ENCODE measurements at places on chromosomes 6 and 20.

DNA sequence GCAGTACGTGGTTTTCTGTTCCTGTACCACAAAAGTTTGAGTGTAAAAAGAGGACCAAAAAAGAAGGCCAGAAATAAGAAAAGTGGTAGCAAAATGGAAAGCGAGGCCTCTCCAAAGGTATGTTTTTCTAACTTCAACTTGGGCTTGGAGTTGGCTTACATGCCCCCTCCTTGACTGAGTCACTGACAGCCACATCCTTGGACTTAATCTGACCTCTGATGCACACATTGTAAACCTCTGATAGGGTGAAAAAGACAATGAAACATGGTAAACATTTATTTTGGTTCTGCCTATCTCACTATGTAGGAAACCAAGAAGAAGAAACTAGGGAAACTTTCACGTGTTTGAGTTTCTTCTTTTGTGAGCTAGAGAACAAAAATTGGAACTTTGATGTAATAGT lies 503.2 kb upstream of the ID4 start:
- no peak for DNase-seq

DNA sequence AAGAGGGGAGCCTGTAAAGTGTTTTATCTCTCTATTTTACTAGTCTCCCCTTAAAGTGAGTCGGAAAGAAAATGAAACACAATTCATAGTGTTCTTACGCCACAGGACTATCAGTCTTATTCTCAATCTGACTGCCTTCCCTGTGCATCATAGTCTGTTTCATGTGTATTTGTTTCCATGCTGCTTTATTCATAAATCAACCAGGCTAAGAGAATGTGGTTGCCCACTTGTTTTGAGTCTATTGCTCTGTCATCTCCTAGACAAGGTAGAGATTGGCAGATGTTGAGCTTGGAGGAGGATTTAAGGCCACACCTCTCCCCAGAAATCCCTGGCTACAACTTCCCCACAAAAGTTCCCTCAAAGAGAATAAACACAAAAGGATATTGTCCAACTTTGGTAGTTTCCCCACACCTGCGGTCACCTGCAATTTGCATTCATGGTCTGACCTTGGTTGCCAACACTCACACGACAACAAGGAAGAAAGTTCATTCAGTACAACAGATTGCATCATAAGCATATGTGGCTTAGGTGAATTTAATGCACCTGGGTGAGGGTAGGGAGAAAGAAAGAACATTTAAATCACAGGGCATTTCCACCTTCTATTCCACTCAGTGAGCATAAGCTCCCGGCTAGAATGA lies 167.1 kb upstream of the FBXL4 start:
- no peak for DNase-seq

- no peak for DNase-seq
Measured at GRCh38 chr6:85678026-85678601, 35.4 kb upstream of the SYNCRIP start.

DNA sequence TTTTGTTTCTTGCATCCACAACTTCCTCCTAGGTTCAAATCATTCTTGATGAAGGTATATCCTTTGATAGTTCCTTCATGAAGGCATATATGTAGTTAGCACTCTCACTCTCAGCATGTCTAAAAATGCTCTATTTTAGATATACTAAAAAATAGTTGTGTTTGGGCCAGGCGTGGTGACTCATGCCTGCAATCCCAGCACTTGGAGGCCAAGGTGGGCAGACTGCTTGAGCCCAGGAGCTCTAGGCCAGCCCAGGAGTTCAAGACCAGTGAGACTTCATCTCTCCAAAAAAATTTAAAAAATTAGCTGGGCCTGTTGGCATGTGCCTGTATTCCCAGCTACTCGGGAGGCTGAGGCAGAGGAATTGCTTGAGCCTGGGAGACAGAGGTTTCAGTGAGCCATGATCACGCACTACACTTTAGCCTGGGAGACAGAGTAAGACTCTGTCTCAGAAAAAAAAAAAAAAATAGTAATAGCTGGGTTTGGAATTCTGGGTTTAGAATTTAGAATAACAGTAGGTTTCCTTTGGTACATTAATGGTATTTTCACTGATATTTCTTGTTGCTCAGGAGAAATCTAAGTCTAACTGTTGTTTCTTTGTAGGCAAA lies 7.0 kb downstream of the SERAC1 start:
- DNase-seq, result no peak

- DNase-seq, result no peak
Measured at GRCh38 chr20:57210054-57210910, 56.2 kb downstream of the BMP7 start.

- DNase-seq, result no peak
Measured at GRCh38 chr6:131139599-131139998, 4.3 kb downstream of the AKAP7 start.

- no peak for DNase-seq
Measured at GRCh38 chr6:39144481-39145173, 29.6 kb upstream of the SAYSD1 start.

DNA sequence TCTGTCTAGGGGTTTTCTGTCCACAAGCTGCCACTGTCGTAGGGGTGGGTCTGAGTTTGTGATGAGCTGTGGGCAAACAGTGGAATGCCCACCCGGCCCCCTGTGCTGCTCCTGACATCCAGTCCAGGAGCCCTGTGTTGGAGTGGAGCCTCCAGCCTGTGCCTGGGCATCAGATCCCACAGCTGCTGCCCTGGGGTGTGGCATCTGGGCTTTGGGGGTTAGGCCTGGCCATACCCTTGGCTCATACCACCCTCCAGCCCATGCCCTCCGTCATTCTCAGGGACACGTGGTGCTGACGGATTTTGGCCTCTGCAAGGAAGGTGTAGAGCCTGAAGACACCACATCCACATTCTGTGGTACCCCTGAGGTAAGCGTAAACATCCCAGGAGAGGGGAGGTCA lies 12.9 kb downstream of the SGK2 start:
- DNase-seq, result no peak

DNA sequence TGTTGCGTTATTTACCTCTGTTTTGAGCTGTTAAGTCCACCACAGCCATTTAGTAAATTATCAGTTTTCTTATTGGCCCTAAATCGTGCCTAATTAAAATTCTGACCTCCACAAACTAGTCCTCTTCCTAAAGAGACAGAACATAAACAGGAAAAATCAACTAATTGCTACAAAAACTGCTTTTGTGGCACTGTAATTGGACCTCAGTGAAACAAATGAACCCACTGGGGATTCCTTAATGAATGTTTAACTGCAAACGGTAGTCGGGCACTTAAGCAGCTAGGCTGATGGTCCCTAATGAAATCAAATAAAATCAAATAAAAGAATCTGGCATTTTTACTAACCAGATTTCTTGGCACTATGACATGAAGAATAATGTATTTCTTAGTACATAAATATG lies 513.4 kb upstream of the SLC35B3 start:
- no peak for DNase-seq

DNA sequence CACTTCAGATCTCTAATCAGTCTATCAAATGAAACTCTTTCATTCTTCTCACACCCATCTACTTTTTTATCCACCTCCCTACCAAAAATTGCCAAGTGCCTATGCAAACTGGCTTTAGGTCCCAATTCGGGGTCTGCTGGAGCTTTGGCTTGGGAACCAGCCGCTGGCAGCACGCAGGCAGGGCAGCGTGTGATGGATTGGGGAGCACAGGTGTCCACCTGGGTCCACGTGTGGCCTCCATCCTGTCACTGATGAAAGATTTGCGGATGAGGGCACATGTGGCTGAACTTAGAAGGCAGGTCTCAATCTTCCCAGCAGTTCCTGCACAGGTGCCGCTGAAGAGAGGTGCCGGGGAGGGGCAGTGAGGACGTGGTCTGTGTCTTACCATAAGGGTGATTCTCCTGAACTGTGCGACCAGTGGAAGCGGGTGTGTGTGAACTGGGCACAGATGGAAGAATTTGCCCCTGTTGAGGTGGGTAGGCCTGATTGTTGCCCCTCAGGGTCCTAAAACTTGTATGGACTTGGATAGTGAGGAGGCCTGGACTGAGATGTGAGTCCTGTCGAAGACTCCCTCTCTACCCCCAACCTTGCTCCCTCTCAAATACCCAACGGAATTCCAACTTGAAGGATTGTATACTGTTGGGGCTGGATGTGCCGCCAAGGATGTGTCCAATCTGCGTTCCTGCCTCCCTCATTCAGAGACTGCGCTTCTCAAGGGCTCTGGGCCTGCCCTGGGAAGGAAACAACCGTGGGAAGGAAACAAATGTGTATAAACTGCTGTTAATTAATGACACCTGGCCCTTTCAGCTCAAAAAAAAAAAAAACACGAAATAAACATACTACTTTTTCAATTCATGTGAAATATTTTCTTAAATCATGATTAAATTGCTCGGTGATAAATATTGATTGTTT lies 18.4 kb upstream of the RAET1L start:
- DNase-seq, result no peak

DNA sequence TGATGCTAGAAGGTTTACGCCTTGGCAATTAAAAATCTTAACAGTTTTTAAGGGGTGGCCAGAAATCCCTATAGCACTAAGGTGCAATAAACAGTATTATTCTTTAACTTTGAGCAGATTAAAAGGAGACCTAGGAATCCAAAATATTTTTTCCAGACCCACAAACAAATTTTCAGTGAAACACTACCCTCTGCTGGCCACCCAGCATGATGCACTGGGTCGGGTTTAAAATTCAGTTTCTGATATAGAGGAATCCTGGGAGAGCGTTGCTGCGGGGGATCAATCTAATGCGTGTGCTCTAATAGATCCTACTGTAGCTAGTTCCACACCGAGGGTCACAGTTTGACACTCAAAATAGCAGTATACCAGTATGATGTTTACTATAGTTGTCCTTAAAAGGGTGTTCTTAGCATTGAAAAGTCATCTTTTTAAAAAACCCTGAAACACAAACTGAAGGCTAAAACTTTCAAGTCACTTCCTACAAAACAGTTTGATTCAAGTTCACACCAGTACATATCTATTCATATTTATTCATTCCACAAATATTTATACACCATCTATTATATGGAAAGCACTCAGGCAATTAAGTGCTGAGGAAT lies 10.2 kb downstream of the UBE3D start:
- no peak for DNase-seq

GRCh38 chr6:117502580-117502979 lies 20.1 kb downstream of the DCBLD1 start:
- DNase-seq, result no peak

- no peak for DNase-seq
Measured at GRCh38 chr6:113598786-113599185, 258.4 kb upstream of the MARCKS start.

DNA sequence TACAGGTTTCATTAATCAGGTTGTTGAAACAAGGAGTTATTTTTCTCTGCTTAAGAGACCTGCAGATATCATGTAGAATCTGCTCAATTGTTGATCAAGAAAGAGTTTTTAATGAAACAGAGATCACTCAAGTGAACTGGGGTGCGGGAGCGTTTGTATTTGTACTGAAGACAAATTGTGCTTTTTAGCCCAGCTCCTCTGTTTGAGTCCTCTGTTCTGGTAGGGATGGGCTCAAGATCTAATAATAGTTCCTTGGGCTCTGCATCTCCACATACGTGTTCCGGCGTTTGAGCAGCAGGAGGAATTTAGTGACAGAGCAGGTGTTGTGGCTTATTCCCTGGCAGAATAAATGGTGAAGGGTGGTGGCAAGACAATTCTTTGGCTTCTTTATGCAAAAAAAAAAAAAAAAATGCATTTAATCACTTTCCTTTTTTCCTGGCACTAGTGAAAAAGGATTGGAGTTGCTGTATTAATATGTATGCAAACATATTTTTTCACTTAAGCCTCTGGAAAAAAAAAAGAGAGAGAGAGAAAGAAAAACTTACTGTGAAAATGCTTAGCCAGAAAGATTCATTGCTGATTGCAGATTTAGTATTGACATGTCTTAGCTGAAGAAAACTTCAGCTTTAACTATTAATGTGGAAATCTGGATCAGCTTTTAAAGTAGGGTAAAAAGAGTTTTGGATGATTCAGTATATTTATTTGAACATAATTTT lies 4.0 kb downstream of the CITED2 start:
- DNase-seq, result no peak

- no peak for DNase-seq
Measured at GRCh38 chr6:158595223-158595622, 35.3 kb downstream of the TMEM181 start.

DNA sequence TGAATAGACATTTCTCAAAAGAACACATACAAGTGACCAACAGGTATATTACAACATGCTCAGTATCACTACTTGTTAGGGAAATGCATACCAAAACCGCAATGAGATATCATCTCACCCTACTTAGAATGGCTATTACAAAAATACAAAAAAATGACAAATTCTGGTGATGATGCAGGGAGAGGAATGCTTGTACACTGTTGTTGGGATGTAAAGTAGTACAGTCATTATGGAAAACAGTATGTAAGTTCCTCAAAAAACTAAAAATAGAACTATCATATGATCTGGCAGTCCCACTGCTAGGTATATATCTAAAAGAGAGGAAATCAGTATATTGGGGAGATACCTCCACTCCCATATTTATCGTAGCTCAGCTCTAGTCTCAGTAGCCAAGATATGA lies 10.9 kb upstream of the SLC17A5 start:
- DNase-seq, result no peak

DNA sequence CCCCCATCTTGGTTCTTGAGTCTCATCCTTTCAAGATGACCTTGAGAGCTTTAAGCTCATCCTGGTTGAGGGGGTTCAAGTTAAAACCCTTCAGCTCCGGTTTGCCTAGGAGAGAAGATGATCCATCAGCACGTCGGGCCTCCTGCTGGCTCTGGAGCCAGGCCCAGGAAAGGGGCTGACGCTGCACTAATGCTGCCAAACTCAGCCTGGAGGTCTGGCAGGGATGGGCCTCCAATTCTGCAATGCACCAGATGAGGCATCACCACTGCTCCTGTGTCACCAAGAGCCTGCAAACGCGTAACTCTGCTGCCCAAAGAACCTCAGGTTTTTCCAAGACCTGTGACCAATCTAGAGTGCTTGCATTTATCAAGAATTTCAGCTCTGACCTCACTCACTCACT lies 6.1 kb downstream of the PDRG1 start:
- no peak for DNase-seq

DNA sequence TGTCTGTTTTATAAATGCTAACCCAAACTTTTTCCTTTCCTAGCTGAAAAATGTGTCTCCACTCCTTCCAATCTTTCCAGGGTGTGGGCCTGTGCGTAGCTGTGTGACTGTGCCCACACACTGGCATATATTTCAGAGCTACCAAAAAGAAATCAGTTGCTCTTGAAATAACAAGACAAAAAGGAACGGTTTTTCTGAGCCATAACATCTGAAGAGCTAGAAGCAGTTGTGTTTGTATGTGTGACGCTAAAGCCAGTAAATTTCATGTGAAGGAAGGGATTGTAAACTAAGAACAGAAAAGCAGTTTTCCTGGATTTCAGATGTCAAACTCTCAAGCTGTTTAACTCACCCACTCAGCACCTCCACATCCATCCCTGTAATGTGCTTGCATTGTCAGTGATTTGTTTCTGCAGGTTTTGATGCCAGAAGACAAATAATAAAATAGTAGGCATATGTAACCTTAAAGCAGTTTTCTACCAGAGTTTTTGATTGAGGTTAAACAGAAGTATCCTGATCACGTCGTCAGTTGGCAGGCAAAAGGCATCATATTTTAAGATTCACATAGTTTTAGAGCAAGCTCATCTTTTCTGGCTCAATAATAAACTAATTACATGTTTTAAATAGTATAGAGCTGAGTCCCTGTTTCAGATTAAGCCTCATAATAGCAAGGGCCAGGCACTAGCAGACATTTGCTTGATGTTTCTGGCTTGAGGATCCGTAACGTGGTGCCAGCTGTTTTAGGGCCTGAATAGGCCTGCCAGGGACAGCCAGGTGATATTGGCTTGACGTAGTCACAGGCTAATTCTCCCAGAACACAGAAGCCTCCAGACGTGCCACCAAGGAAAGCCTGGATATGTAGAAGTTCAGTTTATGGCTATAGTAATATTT lies 90.9 kb downstream of the FOXO3 start:
- DNase-seq, result no peak

GRCh38 chr6:28656715-28657114 lies 131.0 kb downstream of the GPX5 start:
- no peak for DNase-seq

- no peak for DNase-seq
Measured at GRCh38 chr20:57437267-57437666, 46.1 kb downstream of the RBM38 start.
